ENCODE measurements at places on chromosomes 2 and 18. TPM values are rescaled to one million over a fixed set of nuclear protein-coding genes. Genes with fewer than 3 reads are reported as not detected.

Gene SCN3A
- 33.1 TPM for total RNA-seq

Gene ITGA6
- 225 TPM for total RNA-seq

Gene ASXL3
- total RNA-seq: 0.22 TPM

DNA sequence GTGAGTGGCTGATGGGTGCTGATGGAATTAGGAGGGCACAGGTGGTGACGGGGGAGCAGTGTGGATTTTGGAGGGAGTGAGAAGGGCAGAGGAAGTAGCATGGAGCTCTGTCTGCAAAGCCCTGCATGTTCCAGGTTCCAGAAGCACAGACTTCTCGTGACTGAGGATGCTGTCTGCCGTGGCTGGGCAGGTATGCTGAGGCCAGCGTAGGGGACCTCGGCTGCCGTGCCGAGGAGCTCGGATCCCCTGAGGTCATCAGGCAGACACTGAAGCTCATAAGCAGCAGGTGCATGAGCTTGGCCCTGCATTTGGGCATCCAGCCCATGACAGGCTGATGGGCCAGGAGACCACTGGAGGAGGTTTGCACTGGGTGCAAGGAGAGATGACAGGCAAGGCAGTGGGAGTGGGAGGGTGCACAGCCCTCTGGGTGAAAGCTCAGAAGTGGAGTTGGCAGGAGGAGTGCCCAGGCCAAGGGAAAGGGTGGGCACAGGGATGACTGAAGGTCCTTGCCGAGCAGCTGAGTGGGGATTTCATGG, 215.3 kb downstream of the SH3RF3 start:
- no peak for DNase-seq

DNA sequence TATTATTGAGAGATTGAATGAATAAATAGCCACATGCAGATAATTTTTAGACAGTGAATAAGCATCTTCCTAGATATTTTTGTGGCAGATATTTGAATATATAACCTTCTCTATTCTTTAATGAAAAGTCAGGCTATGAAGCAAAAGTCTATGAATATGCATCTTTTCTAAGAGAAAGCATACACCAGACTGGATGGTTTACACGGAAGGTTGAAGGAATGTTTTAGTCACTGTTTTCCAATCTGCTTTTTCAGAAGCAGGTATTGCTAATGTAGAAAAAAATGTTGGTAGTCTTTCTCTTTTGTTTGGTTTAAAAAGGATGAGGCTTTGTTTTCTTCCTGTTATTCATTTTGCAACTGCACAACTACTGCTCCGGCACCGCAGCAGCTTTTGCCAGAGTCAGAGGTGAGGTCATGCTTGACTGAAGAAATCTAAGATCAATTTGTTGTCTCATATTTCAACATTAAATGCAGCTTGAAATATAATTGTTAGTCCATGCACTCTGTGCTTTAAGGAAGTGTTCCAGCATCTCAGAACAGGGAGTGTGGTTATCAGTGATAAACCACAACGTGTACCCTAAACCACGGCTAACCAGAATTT, 1540.8 kb upstream of the PIK3C3 start:
- no peak for DNase-seq

- DNase-seq: no peak
These were observed 39.3 kb upstream of the ELAC1 start for GRCh38 chr18:50928551-50928950.
